ENCODE measurements at places on chromosomes 16 and 17.

GRCh38 chr17:75819116-75819515 lies 25.1 kb downstream of the UNC13D start:
- no peak for DNase-seq

GRCh38 chr17:19390951-19391350 lies 4.0 kb upstream of the MFAP4 start:
- DNase-seq, result no peak

DNA sequence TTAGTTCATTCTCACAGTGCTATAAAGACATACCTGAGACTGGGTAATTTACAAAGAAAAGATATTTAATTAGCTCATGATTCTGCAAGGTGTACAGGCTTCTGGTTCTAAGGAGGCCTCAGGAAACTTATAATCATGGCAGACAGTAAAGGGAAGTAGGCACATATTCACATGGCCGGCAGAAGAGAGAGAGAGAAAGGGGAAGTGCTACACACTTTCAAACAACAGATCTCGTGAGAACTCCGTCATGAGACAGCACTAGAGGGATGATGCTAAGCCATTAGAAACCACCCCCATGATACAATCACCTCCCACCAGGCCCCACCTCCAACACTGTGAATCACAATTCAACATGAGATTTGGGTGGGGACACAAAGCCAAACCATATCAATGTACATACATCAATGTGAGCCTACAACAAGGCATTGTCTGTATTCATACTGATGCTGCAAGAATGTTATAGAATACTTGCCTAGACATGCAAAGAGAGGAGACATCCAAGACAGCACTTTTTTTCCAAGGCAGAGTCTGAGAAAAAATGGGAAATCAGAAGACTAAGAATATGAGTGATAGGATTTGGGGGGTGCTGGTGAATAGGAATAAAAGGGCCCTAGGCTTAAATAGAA lies 114.8 kb upstream of the XYLT1 start:
- no peak for DNase-seq

- no peak for DNase-seq
Measured at GRCh38 chr16:54633943-54634362, 296.7 kb upstream of the IRX5 start.

- DNase-seq, result no peak
Measured at GRCh38 chr17:70886648-70887047, 717.3 kb downstream of the KCNJ2 start.

GRCh38 chr16:15652293-15653001 lies 2.4 kb downstream of the NDE1 start:
- DNase-seq, result no peak

GRCh38 chr16:26276289-26276688 lies 584.5 kb downstream of the HS3ST4 start:
- no peak for DNase-seq

- DNase-seq, result no peak
Measured at GRCh38 chr16:5302372-5303114, 204.9 kb upstream of the EEF2KMT start.

DNA sequence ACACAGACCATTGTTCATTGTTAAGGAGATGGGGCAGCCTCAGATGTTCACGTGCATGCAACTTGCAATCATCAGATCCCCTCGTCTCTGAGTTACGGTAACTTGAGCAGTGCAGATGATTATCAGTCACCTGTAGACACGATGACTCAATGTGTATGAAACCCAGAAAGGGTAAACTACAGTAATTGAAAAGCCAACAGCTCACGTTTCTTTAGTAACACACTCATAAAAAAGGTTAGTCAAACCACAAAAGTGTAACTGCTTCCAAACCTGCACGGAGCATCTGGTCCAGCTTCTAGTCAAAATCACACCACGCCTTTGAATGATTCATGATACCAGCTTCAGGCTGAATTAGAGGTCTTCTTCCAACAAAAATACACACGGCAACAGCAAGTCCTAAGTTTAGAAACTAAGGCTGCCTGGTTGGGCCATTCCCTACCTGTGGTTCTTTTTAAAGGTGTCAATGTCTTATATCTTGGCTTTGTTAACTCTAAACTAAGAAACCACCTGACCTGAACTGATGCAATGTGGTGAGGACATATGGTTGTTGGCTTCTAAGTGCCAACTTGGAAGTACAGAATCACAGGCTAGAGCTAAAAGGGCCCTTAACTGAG lies 32.3 kb downstream of the GRB7 start:
- peak; percentile 51 for DNase-seq

DNA sequence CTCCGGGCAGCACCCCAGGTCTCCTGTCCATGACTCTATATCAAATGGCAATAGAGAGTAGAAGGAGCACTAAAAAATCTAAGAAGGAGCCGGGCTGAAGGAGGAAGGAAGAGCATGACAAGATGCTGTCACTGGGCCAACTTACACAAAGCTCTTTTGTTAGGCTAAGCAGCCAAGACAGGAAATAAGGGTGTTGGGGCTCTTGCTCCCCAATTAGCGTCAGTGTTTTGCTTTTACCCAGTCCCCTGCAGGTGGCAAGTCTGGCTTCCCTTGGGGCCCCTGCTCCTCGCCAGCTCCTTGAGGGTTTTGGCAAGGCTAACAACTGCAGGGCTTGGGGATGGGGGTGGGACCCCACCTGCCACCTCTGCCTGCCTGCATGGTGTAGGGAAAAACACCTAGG lies 120.5 kb downstream of the CCT6B start:
- no peak for DNase-seq

GRCh38 chr16:27811881-27812280 lies 251.6 kb downstream of the GSG1L start:
- DNase-seq, result no peak

- DNase-seq, result no peak
Measured at GRCh38 chr16:12291989-12292759, 315.6 kb downstream of the SNX29 start.

DNA sequence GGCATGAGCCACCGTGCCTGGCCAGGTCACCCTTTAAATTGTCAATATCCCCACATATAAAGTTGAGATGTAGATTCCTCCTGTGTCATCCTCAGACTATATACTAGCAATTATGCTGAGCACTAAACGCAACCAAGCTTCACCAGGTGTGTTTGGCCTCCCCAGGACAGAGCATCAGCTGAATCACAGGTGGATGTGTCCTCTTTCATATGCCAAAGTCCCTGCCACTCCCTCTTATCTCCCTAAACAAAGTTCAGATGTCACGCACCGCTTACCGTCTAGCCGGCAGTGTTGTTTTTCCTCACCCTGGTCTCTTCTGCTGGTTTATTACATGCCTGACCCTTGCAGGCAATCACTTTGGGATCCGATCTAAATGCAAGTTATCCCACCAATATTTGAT lies 43.8 kb upstream of the ARHGAP44 start:
- no peak for DNase-seq

- no peak for DNase-seq
Measured at GRCh38 chr16:10103118-10103517, 79.1 kb downstream of the GRIN2A start.

DNA sequence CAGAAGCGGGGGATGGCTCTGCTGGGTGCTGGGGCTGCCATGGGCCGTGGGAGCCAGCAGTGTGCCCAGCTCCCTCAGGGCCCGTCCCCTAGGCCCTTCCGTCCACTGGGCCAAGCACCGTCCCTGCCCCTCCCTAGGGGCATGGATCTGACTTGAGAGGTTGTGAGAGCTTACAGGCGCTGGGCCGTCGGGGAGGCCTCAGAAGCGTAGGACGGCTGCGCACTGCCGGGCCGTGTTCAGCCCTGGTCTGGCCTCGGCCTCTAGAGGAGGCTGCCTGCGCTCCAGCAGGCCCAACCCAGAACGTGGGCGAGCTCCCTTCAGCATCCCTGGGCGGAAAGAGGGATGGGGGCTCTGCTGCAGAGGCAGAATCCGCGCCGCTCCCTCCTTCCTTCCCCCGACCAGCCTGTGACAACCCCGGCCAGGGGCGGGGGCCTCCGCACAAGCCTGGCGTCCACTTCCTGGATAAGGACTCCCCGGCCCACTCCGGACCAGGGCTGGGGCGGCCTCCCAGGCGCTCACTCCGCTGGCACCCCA lies 685 bp upstream of the MPG start:
- no peak for DNase-seq

- DNase-seq, result no peak
Measured at GRCh38 chr16:71205482-71206131, 24.9 kb downstream of the HYDIN start.

DNA sequence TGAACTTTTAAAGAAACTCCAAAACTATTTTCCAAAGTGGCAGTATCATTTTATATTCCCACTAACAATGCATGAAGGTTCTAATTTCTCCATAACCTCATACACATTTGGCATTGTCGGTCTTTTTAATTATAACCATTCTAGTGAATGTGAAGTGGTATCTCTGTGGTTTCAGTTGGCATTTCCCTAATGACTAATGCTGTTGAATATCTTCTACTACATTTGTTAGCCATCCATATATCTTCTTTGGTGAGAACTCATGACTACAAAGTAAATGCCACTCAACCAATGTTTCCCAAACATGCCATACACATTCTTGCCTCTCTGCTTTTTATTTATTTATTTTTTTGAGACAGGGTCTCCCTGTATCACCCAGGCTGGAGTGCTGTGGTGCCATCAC lies 31.7 kb upstream of the TAOK1 start:
- no peak for DNase-seq

DNA sequence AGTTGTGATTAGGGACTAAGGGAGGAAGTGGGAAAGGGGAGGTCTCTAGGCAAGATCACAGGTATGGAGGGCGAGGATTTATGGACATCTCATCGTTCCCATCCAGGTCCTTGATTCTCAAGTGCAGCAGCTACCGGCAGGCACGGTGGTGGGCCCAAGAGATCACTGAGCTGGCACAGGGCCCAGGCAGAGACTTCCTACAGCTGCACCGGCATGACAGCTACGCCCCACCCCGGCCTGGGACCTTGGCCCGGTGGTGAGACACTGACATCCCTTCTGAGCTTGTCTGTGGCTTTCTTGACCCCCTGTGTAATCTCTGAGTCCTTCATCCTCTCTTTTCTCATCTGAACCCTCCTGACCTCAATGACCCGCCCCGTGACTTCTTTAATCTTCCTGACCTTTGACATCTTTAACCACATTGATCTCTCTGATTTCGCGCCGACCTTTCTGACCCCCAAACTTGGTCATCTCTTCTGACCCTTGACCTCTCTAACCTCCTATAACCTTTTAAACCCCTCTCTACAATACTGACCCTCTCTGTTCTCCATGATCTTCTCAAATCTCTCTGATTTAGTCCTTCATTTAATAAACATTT lies 3.8 kb downstream of the PLD2 start:
- DNase-seq, result no peak

DNA sequence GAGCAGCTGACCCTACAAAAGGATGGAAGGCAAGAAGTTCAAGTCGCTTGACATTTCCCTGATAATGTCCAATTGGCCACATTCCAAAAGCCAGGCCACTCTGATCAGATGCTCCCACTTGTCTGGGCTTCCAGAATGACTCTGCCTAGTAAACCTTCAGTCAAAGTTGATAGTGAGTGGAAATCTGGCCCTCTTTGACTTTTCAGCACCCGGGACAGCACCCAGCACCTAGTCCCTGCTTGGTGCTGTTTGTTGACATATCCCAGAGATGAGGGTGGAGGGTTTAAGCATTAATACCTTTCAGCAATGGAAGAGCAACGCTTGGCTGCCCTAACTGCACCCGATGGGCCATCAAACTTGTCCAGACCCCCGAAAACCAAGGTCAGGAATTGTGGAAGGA lies 131.3 kb downstream of the AIPL1 start:
- no peak for DNase-seq
